Mucosa of gallbladder (tissue), 1 donor: ENCODE measurements at places on chromosomes 3 and 15. TPM values are rescaled to one million over a fixed set of nuclear protein-coding genes. Genes with fewer than 3 reads are reported as not detected.
A peak's percentile ranks its signal among the peaks of the same experiment; 100 is the strongest.

DNA sequence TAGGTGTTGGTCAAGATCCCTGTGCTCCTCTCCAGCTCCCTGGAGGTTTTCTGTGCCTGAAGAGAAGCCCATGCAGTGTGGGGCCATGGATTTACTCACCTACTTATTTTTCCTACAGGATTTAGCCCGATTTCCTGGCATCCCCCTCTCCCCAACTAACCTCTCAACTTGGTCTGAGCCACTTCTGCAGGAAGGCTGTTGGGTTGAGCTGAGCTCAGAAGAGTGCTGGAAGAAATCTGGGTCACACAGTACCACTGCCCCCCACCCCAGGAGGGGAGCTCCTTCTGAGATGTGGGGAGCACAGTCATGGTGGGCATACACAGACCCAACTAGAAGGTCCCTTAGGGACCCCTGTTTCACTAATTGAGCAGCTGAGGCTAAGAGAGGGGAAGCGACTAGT, 34.4 kb upstream of the SLCO2A1 start:
- no peak for DNase-seq

DNA sequence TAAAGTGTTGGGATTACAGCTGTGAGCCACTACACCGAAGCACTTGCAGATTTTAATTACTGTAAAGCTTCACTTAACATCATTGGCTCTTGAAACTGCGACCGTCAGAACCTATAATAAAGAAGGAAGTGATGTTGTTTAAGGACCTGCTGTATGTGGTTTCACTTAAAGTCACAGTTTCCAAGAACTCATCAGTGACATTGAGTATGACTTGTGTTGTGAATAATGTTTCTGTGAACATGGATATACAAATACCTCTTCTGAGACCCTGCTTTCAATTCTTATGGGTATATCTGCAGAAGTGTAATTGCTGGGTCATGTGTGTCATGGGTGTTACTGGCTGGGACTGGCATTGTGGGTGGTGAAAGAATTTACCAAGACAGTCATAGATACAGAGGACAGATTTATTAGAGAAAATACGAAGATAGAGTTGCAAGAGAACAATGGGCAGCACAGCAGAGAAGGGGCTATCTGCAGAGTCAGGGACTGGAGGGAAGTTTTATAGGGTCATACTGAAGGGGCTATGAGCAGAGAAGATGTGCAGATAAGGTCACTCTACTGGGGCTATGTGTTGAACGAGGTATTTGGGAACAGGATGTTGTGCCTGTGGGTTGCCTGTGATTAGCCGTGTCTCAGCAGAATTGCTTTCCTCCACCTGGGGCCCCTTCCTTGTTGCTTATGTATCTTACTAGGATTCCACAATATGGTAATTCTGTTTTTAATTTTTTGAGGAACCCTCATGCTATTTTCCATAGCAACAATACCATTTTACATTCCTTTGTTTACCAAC, 4.5 kb downstream of the NDUFB5 start:
- DNase-seq = no peak

Gene ZDHHC19
- total RNA-seq = 1.2 TPM

DNA sequence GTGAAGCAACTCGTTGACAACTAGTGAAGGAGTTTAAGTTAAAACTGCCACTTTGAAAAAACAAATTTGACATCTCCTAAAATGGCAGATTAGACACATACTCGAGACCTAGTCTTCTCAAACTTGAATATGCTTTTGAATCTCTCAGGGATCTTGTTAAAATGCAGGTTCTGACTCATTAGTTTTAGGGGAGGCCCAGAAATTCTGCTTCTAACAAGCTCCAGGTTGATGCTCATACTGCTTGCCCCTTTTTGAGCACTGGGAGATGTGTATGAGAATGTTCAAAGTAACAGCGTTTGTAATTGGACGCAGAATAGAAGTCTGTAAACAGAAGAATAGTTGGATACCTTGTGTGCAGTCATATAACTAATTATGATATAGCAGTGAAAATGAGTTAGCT, 1.6 kb downstream of the C3orf38 start:
- no peak for DNase-seq

DNA sequence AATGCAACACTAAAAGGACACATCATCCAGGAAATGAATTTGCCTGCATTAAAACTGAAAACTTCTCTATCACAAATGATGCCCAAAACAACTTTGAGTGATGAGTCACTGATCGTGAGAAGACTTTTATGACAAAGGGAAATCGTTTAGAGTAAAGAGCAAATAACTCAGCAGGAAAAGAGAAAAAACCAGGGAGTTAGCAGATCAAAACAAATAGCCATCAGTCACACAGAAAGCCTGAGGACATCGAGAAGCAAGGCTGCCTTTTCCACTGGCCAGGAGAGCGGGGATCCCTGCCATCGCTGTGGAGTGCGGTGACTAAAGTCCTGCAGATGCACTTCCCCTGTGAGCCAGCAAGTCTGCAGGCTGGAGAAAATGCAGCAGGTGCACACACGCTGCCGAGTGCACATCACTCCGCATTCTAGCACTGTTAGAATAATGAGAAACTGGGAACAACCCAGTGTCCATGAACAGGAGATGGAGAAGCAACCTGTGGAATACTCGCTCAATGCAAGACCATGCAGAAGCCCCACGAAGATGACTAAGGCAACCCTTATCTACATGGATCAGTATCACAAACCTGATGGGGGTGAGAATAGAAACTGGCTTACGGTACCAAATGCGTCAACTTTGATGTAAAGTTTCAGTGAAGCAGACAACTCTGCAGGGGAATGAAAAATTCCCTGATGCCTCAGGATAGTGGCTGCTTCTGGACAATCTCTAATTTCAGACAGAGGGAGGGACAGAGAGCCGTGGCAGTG, 86.4 kb downstream of the NSMCE3 start:
- DNase-seq = no peak

- no peak for DNase-seq
Measured at GRCh38 chr3:52434491-52435115, 10.3 kb downstream of the SEMA3G start.

DNA sequence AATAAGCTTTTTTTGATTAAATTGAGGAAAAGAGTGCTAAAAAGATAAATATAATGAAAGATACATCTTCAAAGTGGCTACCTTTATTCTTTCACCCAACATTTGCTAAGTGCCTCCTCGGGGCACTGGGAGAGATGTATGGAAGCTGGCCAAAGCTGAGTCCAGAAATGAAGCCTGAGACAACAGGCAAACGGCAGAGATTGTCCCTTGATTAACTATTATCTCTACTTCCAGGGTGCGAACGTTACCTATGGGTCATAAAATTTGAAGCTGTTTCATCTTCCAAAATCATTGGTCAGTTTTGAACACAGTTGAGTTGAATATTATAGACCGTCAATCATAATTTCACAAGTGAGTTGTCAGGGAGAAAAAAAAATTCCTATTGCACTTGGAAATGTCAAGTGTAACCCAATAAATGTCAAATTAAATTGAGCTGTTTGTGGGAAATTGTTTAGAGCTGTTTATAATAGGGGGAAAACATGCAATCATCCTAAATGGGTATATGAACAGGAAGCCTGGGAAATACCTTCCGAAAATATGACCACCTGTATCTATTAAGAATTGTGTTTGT, 73.9 kb downstream of the SUCLG2 start:
- DNase-seq = no peak

- peak; percentile 29 for DNase-seq
Measured at GRCh38 chr3:65348398-65348995, 660.7 kb upstream of the ADAMTS9 start.

Gene PLSCR2
- 0.35 TPM for total RNA-seq

Gene UROC1
- total RNA-seq = 0.14 TPM

DNA sequence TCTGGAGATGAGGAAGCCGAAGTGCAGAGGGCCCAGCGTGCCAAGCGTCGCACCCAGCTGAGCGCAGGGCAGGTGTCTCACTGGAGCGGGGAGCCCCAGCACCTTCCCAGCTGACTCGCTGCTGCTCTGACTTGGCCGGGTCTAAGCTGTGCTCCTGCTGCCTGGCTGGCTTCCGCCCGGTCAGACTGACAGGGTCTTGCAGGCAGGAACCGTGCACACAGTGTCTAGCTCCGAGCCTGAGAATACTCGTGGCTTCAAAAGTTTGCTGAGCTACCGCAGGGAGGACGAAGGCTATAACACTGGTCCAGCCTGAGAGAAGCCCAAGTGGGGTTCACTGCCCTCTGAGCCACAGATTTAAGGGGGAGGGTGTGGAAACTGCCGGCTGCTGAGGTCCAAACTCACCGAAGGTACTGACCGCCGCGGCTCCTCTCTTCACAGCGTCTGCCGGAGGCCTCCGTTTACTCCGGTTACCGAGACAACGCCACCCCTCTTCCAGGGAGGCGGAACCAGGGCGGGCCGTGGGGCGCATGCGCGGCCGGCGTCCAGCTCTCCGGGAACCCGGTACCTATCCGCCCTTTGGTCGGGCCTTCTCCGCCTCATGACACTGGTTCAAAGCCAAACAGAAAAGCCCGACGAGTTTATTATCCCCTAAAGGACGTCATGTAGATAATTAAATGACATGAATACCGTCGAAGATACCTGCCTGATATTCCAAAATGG, at the start of gene CFAP44:
Gene CFAP44 (minus strand): TSS at position 443 of the 720 bp plus-strand sequence. CDS start 7,829 bp downstream, outside the sequence.
- peak; percentile 87 for DNase-seq

Gene FGD5
- total RNA-seq = 62.5 TPM

DNA sequence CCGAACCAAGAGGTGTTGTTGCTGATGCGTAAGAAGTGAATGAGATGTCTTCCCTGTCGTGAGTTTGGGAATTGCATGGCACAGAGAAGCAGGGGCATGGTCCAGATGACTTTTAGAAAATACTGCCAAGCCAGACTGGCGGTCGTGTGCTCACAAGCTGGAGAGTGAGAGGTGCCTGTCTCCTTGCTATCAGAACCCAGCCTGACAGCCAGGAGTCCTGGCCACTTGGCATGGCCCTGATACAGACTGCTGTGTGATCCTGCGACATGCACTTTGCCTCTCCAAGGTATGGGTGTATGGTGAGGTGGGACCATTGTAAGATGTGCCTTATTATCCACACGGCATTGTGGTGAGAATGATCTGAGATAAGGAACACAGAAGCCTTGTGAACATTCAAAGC, 93.0 kb downstream of the SMAD3 start:
- no peak for DNase-seq

DNA sequence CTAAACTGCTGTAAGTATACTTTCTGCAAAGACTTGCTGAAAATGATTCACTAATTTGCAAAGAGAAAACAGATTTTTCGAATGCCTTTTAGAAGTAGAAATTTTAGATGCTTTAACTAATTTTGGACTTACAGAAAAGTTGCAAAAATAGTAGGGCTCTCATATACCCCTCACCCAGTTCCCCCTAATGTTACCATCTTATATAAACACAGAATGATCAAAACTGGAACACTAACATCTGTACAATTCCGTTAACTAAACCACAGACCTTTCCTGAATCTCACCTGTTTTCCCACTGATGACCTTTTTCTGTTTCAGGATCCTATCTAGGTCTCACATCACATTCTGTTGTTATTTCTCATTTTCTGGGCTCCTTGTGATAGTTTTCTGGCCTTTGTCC, 454.8 kb downstream of the SHQ1 start:
- DNase-seq = no peak

GRCh38 chr15:96331945-96332636, 1.6 kb downstream of the NR2F2 start:
- no peak for DNase-seq

DNA sequence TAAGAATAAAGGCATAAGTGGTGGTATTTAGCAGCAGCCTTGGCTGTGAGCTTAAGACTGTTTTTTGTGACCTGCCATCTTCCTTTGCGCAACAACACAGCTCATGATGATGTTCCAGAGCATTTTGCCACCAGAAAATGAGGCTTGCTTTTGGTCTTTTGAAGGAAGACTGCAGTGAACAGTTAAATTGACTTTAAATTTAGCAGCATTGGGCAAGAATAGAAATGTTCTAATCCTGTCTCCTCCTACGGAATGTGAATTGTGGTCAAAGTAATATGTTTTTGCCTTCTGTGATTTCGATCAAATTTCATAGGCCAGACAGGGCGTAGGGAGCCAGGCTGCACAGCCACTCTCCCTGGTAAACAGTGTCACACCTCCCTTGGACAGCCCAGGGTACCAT, 460.7 kb upstream of the RASGRP1 start:
- DNase-seq = no peak

DNA sequence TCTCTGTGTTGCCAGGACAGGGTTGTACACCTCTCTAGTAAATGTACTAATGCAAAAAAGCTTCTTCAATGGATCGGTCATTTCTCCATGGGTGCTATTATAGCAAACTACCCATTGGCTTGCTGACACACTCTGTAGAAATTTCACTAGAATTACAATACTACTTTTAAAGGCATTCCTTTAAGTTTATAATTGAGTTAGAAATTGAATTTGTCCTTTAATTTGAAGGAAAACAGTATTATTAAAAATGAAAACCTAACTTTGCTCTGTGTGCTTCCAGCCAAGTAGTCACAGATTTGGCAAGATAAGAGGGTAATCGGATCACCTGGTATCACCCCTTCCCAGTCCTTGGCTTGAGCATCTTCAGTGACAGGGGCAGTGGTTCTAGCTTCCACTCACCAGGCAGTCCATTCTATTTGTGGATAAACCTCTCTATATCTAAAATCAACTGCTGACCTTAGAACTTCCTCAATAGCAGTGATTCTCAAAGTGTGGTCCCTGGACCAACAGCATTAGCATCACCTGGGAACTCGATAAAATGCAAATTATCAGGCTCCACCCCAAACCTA, 93.2 kb downstream of the GHSR start:
- DNase-seq = no peak

Gene DAPK2
- total RNA-seq = 5.6 TPM
